ENCODE measurements at places on chromosomes 6 and 20.

DNA sequence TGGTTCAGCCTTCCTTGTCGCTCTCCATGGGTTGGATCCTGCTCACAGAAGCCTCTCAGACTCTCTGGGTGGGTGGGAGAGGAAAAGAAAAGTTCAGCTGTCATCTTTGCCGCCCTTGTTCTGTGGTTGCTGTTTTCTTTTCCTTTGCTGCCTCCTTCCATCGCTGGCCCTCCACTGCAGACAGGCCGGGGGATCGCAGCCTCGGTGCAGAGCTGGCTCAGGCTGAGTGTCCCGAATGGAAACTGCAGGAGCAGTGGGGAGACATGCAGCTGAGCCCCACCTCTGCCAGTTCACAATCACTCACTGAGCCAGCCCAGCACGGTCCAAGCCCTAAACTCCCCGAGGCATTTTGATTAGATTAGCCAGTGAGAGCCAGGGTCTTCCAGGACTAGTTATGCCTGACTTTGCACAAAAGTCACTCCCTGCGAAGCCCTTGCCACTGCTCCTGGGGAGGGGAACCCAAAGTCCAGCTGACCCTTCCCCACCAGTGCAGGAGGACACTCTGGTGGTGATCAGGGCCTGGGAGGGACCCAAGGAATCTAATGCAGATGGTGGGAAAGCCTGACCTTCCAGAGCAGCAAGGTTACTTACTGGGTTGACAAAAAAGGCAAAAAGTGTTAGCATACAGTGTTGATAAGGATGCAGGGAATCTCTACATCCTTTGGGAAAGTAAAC is 14.0 kb downstream of the NRN1 start:
- DNase-seq, result no peak

GRCh38 chr6:72783666-72784065 is 161.8 kb downstream of the KCNQ5 start:
- DNase-seq, result peak; percentile 48

GRCh38 chr6:116099036-116099435 is 1.6 kb upstream of the NT5DC1 start:
- no peak for DNase-seq

DNA sequence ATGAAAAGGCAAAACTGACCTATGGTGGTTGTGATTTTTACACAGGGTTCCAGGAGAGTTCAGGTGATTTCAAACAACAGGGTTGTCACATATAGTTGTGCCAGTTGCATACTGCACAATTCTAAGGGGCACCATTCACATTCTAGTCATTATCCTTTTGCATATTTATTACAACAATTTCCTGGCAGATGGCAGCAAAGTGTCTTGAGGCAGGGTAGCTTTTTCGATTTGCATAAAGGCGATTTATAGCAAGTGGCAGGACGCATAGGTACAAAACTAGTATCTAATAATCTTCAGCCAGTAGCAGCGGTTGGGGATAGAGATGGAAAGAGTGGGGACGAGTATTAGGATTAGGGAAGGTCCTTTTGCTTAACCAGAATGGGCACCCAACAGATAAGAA is 46.5 kb upstream of the TRAF3IP2 start:
- no peak for DNase-seq

DNA sequence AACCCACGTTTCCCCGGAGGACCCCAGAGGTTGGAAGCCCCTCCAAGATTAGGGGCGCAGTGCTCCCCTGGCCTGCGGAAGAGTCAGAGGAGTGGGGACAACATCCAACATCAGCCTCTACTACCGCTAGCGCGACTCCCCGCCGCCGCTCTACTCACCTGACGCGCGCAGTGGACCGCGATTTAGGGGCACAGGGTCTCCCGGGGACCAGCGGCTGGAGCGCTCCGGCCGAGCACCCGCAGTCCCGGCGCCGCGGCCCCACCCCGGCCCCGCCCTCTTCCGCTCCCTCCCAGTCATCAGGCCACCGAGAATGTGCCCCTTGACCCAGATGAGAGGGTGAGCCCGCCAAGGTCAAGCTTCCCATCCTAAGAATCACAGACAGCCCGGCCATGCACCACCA is at the start of gene ZFP57:
TSS of gene ZFP57 (minus strand) at position 249 of the 400 bp plus-strand sequence. CDS start 4,149 bp downstream, outside the sequence.
- no peak for DNase-seq

DNA sequence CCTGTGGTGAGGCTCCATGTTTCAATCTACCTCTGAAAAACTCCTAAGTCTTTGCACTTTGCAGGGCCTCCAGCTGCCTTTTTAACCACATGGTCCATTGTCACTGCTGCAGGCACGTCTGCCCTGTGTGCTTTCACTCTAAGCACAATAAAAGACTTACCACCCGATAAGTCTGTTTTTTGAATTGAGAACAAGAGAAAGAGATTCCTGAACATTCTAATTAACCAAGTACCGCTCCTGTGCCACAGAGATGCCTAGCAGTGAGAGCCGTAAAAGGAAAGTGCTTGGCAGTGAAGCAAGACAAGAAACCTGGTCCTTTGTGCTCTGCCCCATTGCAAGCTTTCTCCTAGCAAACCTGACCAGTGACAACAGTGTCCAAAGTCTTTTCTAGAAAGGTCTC is 487.6 kb upstream of the FLRT3 start:
- no peak for DNase-seq

- peak; percentile 24 for DNase-seq
These were observed 1.1 kb downstream of the USP45 start for GRCh38 chr6:99514089-99514488.

GRCh38 chr6:145116591-145117178 is 618.6 kb downstream of the EPM2A start:
- no peak for DNase-seq

GRCh38 chr6:123875784-123876183 is 72.1 kb downstream of the NKAIN2 start:
- no peak for DNase-seq

DNA sequence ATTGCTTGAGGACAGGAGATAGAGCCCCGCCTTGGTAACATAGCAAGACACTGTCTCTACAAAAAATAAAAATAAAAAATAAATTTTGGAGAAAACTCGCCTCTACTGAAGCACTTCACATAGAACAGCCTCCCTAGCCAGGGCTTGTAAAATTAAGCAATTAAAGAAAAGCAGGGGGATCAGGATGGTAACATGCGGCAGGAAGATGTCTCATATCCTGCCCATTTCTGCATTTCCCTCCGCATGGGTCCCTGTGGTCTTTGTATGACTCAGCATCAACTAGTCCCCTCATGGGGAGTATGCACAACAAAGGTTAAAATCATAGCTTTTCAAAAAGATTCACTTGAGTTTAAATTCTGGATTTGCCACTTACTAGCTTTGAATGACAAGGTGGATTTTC is 379.0 kb downstream of the EPHA7 start:
- DNase-seq, result peak; percentile 56

GRCh38 chr20:38186788-38187221 is 21.7 kb upstream of the TGM2 start:
- DNase-seq, result no peak

DNA sequence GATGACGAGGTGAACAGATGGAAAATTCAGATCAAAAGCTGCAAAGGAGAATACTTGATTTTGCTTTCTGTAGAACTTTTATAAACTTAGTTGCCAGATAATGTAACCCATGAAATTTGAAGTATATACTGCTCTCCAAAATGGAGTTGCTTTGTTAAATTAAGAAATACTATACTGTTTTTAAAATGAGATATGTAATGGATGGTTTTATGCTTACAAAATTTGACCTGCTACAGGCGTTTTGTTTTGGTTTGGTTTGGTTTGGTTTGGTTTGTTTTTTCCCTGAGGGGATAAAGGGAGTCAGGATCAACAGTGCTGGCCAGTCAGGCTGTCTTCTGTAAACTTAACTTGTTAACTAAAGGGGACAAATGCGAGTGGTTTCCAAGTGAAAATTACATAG is 55.6 kb upstream of the KIF25 start:
- no peak for DNase-seq

- no peak for DNase-seq
These were observed 11.2 kb downstream of the GNAS-AS1 start for GRCh38 chr20:58839474-58839874.

- DNase-seq, result no peak
These were observed 88.9 kb downstream of the CD109 start for GRCh38 chr6:73784726-73785505.

DNA sequence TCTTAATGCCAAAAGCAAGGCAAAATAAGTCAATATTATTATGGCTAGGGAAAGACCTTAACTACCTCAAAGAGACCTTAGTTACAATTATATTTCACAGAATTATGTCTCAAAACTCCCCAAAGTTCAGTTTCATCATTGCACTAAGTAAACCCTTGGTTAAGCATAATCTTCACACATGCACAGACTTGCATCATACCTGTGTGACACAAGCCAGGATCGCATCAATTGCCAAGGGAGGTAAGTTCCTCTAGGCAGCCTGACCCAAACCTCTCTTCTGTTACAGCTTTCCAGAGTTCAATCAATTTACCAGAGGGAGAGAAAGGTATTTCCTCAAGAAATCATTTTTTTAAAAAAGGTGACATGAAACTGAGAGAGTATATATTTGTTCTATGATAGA is 31.9 kb upstream of the PRSS35 start:
- DNase-seq, result no peak

DNA sequence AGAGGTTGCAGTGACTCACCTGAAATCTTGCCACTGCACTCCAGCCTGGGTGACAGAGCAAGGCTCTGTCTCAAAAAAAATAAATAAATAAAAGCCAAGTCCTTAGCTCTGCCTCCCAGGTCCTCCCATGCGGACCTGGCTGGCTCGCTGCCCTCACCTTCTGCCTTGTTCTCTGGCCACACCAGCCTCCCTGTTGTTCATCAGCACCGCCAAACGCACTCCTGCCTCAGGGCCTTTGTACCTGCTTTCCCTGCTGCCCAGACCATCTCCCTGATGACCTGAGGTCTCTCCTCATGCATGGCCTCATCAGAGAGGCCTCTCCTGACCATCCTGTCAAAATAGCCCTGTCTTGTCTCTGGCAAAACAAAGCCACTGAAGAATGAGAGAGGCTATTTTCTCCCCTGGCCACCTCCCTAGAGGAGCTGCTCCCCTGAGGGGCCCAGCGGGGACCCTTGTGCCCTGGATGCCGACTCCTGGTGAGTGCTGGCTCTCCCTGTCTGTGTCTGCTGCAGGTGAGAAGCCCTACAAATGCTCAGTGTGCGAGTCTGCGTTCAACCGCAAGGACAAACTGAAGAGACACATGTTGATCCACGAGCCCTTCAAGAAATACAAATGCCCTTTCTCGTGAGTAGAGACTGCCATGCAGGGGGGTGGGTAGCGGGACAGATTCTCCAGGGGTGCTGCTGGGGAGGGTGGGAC is 22.6 kb upstream of the CHMP4B start:
- no peak for DNase-seq

DNA sequence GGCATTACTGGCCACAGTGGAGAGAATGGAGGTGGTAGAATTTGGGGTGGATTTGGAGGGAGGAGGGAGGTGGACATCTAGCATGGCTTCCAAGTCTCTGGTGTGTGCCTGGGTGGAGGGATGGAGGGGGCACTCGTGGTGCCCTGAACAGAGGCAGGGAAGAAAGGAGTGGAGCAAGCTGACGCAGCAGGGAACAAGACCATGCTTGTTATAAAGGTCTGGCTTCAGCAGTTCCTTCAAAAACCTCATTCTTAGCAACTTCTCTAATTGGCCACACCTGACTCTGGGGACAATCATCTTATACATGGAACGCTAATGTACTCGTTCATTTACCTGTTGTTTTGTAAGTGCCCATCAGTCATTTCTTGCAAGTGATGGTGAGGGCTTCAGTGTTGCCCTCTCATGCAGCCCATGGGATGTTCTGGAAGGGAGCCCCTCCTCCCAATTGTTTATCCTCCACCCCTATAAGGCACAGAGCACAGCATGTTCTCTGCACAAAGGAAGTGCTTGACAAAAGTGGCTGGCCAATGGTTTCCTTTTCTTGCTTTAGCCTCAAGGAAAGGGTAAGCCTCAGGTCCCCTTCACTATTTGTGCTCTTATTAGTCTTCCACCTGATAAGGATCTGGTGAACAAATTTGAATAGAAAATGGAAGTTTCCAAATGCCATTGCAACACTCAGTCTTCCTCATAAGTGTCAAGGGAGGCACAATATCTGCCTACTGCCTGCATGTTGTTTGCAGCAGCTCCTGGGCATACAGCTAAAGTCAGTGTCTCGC is 39.3 kb downstream of the GFOD1 start:
- DNase-seq, result no peak

DNA sequence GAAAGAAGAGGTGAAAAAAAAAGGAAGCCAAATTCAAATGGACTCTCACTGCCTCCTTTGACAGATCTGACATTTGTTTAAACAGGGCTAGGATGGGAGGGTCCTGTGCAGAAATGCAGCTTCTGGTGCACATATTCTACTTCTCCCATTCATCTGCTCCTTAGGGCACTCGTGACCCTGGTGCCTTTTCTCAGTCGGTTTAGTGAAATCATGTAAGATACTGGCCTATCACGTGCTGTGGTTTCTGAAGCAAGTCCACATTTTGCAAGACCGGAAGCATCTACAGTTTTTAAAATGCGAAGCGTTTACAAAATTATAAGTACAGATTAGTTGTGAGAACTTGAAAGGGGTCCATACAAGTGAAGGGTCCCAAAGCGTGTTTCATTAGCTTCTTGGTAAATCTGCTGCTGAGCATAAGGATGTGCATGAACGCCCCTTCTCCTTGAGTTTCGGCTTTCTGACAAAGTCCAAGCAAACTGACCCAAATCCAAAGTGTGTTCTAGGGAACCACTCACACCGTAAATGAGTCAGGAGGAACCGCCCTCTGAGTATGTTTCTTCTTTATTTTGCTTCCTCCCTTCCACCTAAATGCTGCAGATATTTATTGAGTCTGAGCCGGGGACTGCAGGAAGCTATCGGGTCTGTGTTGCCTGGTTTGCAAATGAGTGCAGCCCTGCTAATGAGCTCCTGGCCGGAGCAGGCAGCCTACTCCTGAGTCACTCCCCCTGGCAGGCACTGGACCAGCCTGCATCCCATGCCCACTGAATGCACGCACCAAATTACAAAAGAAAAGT is 323.8 kb upstream of the JARID2 start:
- no peak for DNase-seq

DNA sequence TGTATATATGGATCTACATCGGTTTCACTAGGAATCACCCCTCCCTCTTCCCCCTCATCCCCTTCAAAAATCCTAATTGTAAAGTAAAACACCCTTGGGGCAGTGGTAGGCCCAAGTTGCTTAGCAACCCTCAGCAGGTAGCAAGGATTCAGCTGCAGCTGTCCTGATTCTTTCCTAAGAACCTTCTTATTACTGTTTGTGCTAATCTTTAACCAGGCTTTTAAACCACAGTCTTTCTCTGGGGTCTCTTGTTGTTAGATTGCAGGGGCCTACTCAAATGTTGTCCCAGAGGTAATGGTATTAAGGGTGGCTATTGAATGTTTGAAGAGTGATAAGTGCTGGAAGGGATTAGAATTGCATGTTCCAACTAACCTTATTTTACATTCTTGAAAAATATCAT is 46.4 kb downstream of the PRL start:
- no peak for DNase-seq

- DNase-seq, result no peak
These were observed 100.9 kb upstream of the PRDM1 start for GRCh38 chr6:105985098-105985815.

- peak; percentile 2 for DNase-seq
These were observed 99.1 kb downstream of the ADGB start for GRCh38 chr6:146697921-146698320.

- no peak for DNase-seq
These were observed 26.9 kb downstream of the CDH26 start for GRCh38 chr20:59985164-59985563.

Data from fibroblast of skin of abdomen (primary cell).